Endothelial cell (in vitro differentiated cells): ENCODE measurements at places on chromosomes 5 and 9.

- no peak for DNase-seq
These were observed 20.9 kb upstream of the BARX1 start for GRCh38 chr9:93976081-93976480.

DNA sequence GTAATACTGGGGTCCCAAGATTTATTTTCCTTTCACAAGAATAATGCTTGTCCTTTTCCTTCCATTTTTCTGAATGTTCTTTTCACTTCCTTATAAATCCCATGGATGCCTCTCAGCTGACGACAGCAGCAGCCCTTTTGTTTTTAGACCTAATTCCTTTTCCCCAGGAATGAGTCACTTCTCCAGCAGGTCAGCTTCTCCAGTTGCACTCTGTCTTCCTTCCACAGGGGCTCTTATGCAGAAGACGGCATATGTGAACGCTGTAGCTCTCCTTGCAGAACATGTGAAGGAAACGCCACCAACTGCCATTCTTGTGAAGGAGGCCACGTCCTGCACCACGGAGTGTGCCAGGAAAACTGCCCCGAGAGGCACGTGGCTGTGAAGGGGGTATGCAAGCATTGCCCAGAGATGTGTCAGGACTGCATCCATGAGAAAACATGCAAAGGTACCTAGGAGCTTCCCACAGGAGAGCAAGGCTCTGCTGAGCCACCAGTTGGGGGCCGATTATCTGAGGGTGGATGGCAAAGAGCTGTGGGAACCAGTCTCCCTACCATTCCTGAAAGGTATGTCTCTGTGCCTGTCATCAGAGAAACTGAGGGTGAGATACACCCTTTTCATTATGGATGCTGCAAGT, 72.9 kb downstream of the RFK start:
- no peak for DNase-seq

GRCh38 chr5:118593003-118593328, 395.4 kb downstream of the DTWD2 start:
- no peak for DNase-seq

- DNase-seq: peak; percentile 27
These were observed 246.8 kb downstream of the ARHGAP26 start for GRCh38 chr5:143016777-143017516.

GRCh38 chr9:1879501-1879900, 135.6 kb upstream of the SMARCA2 start:
- no peak for DNase-seq

DNA sequence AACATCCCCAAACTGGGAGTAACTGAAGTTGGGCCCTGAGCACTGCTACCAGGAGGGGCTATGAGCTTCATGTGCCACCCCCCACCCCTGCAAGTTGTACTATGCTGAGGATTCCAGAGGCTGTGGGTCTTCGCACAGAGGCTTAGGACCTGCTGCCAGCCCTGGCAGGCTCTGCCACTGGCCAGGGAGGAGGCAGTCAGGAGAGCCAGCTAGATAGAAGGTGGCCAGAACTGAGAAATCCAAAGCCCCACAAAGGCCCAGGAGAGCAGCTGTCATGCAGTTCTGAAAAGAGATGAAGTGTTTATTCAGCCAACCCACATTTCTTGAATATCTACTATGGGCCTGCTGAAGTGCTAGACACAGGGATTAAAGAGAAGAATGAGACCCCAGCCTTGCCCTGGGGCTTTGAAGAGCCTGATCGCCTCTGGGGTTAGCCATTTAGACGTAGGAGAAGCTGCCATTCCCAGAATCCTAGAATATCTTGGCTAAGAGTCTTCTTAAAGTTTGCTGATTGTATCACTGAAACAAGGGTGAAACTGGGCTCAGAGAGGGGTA, 1.4 kb downstream of the ALAD start:
- no peak for DNase-seq

DNA sequence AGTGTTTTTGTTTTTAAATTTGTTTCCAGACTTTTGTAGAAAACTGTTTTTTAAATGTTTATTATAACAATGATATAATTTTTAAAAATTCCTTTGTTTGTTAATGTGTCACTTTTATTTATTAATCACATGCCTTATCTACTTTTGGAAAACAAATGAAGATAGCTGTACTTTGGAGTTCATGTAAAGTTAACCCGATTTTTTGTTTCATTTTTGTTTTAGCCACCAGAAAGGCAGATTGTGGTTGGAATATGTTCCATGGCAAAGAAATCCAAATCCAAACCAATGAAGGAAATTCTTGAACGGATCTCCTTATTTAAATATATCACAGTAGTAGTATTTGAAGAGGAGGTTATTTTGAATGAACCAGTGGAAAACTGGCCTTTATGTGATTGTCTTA, 13.1 kb downstream of the PPIP5K2 start:
- DNase-seq: no peak

GRCh38 chr9:83920469-83920926, 734 bp downstream of the KIF27 start:
- DNase-seq: no peak

GRCh38 chr5:158629591-158630312, 470.0 kb downstream of the EBF1 start:
- DNase-seq: no peak

- DNase-seq: no peak
These were observed 525.4 kb upstream of the TLE4 start for GRCh38 chr9:79046401-79046800.

- no peak for DNase-seq
These were observed 99.3 kb downstream of the GDNF start for GRCh38 chr5:37740331-37741066.

- no peak for DNase-seq
These were observed 20.0 kb downstream of the ACTL7B start for GRCh38 chr9:108835831-108836230.

DNA sequence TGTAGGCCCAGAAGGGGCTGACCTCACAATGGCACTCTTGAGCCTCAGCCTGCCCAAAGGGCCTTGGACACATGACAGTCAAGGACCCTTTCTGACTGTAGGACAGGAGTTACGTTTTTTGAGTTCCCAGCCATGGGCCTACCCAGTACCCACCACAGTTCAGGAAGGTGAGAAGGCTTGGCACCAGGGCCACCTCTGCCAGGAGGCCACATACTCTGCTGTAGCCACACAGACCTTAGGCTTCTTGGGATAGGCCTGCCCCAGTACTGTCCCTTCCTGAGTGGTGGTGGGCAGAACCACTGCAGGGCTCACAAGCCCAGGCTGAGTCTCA, 12.8 kb downstream of the PDLIM4 start:
- DNase-seq: no peak

GRCh38 chr9:21741151-21741550, 61.3 kb upstream of the MTAP start:
- no peak for DNase-seq

DNA sequence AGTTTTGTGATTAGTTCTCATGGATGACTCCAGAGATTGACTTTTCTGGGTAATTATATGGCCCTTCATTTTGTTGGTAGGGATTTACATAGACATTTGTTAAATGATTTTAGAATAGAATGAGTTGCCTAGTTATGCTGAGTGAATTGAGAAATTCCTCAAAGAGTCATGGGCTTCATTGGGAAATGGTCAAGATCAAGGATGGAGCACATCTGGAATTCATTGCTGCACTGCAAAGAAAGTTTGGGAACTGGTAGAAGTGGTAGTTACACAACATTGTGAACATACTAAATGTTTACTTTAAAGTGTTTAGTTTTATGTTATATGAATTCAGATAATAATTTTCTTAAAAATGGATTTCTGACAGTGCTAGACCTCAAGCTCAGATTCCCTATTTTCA, 46.5 kb downstream of the PIP5K1B start:
- DNase-seq: no peak

GRCh38 chr9:69107771-69108170, 66.3 kb upstream of the TJP2 start:
- DNase-seq: no peak

- DNase-seq: no peak
These were observed 6.7 kb upstream of the NSMF start for GRCh38 chr9:137465720-137466388.

DNA sequence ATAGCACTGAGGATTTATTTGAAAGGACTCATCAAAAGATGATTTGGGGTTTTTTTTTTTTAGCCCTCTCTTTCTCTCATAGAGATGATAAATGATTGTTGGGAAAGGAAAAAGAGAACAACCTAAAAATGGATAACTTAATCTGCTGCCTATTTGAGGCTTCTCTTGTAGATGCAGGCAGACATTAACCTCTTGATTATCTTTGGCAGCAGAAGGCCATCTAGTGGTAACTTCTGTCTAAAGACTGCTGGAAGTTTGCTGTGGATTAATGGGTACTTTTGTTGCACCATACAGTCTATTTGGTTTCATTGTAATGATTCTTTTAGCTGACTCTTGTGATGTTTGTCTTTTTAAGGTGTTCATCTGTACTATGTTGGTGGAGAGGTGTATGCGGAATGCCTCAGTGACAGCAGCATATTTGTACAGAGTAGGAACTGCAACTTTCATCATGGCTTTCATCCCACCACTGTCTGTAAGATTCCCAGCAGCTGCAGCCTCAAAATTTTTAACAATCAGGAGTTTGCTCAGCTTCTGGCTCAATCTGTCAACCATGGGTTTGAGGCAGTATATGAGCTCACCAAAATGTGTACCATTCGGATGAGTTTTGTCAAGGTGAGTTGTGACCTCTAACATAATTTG, 18.8 kb downstream of the SMIM32 start:
- no peak for DNase-seq

GRCh38 chr5:107380654-107381053, 290.1 kb downstream of the EFNA5 start:
- no peak for DNase-seq

DNA sequence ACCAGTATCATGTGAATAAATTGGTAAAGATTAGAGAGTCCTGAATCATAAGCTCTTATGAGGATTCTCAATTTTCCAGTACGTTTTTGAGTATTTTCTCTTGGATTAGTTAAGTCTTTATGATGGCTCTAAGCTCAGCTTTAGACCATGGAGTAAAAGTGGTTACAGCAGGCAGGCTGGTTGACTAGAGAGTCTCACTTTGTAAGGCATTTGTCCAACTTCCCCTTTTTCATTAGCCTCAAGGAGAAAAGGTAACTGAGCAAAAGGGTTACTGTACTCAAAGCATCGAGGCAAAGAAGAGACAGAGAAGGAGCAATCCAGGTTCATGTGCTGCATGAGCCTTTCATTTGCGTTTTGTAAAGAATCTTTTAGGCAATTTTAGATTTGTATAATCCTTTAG, 8.5 kb downstream of the NOP16 start:
- DNase-seq: no peak

GRCh38 chr5:96226941-96227552, 206.0 kb downstream of the PCSK1 start:
- DNase-seq: no peak

- DNase-seq: no peak
These were observed 42.0 kb downstream of the ARRDC3 start for GRCh38 chr5:91341154-91341553.

- no peak for DNase-seq
These were observed 124.3 kb downstream of the SUSD1 start for GRCh38 chr9:112050544-112051475.

- DNase-seq: no peak
These were observed 341.8 kb downstream of the PIK3R1 start for GRCh38 chr5:68557162-68557936.

GRCh38 chr9:135218331-135219225, 131.1 kb downstream of the OLFM1 start:
- no peak for DNase-seq

GRCh38 chr9:31799953-31800609, 584.4 kb upstream of the ACO1 start:
- peak; percentile 15 for DNase-seq

- no peak for DNase-seq
These were observed 172.8 kb upstream of the FSTL4 start for GRCh38 chr5:133785182-133785581.

DNA sequence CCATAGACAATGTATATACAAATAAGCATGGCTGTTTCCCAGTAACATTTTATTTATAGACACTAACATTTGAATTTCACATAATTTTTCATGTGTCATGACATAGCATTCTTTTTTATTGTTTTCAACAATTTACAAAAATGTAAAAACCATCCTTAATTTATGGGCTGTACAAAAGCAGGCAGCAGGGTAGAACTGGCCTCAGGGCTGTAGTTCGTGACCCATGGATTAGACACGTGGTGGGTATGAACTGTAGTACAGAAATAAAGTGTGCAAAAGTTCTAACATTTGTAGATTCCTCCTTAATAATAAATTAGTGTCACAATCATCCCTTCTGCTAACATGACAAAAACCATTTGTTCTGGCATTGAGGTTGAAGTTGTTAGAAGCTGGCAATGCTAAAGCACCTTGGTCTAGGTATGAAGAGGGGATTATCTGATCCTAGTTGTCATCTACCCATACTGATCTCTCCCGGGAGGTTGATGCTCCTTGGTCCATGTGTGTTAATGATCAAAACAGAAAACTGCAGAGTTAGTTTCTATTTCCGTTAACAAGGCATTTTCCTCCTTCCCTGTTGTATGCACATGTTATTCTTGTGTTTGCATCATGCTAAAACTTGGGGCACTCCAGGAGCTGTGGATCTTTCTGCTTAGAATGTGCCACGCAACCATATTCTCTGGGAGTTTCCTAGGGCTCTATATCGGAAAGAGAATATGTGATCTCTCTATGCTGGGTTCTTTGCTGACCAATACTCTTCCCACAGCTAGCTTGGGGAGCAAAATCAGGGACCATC, 917.6 kb downstream of the TLE1 start:
- no peak for DNase-seq

DNA sequence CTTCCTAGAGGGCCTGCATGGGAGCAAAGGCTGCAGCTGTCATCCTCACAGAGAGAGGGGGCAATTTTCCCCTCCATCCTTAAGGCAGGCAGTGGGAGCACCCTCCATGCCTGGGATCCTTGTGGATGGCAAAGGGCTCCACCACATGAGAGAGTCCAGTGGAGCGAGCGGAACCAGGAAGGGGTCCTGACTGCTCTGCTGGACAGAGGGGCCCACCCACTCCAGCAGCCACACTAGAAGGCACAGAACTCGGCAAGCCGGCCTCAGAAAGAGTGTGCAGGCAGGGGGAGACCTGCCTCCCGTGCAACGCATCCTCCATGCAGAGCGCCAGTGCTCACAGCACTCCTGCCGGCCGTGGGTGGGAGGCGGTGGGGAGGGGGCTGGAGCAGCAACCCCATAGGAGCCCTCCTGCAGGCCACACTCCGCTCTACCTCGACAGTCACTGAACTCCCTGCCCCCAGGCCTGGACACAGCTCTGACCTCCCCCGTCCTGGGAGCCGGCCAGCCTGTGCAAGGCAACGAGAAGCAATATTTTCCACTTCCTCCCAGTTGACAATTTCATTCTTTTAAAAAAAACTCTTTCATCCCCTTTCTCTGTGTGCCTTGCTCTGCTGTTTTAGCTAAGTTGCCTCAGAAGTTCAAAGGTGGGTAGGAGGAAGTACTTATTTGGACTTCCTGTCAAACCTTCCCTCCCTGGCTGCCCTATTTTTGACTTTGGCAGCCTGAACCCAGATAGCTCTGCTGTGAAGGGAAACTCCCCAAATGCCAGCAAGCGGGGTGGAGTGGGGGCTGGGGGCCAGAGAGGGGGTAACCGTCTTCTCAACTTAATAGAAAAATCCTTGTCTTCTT, 5.3 kb upstream of the LCP2 start:
- DNase-seq: no peak
